ENCODE measurements at places on chromosomes 5 and 9.

DNA sequence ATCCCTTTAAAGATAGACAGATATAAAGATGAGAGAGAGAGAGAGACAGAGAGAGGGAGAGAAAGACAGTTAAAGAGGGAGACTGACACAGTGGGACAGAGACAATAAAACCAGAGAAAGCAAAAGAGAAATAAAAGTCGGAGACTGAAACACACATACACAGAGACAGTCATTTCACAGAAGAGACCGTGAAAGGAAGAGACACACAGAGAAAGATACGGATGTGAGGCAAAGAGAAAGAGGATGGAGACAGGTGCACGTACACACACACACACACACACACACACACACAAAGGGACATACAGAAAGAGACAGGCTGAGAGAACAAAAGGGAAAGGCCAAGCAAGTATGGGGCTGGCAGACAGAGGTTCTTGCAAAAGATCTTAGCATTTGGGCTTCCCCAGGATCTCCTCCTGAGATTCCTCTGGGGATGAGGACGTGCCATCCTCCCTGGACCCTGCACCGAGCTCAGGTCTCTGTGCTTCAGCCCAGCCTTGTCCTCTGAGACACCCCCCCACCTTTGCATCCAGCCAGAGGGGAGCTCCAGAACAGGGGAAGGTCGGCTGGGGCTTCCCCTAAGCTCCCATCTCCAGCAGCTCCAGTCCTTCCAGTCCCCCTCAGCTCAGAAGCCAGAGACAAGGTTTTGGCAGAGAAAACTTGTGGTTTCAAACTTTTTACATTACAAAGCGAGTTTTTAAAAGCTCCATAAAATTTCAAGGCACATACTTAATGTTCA, 318.4 kb upstream of the PANK3 start:
- no peak for DNase-seq

DNA sequence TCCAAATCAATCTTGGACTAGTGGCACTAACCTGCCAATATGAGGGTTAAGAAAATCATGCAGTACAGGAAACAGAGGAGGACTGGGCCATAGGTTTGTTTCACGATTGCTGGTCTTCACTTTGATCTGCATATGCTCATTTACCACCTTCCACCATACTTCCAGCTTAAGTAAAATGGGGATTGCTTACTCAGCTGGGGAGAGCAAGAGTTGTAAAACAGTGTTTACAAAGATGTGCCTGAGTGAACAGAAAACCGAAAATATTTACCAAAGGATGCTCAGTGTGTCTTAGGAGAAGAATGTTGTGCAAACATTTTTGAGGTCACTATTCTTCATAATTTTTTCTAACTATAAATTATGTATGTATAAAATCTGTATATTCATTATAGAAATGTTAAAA, 65.1 kb upstream of the DNAH5 start:
- DNase-seq, result no peak

GRCh38 chr5:79973996-79974395, 17.1 kb downstream of the MTX3 start:
- no peak for DNase-seq

DNA sequence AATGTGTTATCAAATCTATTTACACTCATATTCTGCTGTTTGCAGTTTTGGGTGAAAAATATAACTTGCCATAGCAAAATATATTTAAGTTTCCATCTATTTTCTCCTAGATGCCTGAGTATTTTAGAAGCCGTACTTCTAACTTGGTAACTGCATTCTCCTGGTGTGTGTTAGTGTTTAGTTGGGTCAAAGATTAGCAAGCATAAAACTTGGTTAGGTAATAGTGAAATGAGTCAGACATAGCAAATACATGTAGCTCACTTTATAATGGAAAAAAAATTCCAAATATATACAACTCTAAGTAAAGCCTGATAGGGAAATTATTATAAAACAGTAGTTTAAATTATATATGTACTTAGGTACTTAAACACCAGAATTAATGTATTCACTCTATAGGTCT, 640.7 kb upstream of the ST8SIA4 start:
- no peak for DNase-seq
